ENCODE measurements at places on chromosomes 6 and 20. TPM values are rescaled to one million over a fixed set of nuclear protein-coding genes. Genes with fewer than 3 reads are reported as not detected.
A peak's percentile ranks its signal among the peaks of the same experiment; 100 is the strongest.

F13A1 gene
- total RNA-seq = 0.06 TPM

MYCT1 gene
- 0.06 TPM for total RNA-seq

PTGIS gene
- 0.54 TPM for total RNA-seq

ULBP1 gene
- total RNA-seq = 1.6 TPM

PDE10A gene
- total RNA-seq = 6.8 TPM

ECT2L gene
- total RNA-seq = not detected

- peak; percentile 70 for DNase-seq
These were observed 585 bp downstream of the PSMB9 start for GRCh38 chr6:32854376-32855178.

DNA sequence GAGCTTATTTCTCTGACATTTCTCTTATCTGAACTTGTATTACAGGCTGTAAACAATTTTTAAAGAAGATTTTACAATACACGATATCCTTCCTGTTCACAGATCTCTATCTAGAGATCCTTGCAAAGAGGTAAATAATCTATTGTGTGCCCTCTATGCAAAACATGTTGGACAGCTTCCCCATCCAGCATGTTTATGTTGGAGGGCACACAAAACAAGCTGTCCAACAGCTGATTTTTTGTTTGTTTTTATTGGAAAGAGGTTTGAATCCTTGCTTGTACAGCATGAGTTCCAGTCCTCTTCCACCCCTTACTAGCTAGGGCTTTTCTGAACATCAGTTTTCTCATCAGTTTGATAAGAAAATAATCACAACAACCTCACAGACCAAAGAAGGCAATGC, 62.3 kb upstream of the SYNDIG1 start:
- no peak for DNase-seq

DNA sequence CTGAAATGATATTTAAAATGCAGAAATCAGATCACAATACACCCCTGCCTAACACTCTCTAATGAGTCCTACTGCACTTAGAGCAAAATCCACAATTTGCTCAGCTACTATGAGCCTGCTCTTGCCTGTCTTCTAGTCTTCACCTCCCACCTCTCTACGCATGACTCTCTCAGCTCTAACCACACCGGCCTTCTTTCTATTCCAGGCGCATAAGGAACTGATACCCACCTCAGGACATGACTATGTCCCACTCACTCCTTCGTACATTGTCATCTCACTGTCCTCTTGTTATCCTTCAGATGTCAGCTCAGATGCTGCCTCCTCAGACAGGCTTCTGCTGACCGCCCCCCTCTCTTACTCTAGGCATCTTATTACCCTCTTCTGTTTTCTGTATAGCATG, 201.0 kb upstream of the FLRT3 start:
- no peak for DNase-seq

- peak; percentile 30 for DNase-seq
These were observed 4.7 kb downstream of the ADA start for GRCh38 chr20:44646641-44647274.

- DNase-seq = no peak
These were observed 80.7 kb downstream of the TRMT11 start for GRCh38 chr6:126067073-126067472.

GRCh38 chr20:63976980-63977738, 2.3 kb downstream of the SAMD10 start:
- DNase-seq = peak; percentile 5

GRCh38 chr6:73665686-73666319, 12.0 kb upstream of the SLC17A5 start:
- no peak for DNase-seq

GRCh38 chr6:13811627-13812358, 2.6 kb downstream of the MCUR1 start:
- no peak for DNase-seq

DNA sequence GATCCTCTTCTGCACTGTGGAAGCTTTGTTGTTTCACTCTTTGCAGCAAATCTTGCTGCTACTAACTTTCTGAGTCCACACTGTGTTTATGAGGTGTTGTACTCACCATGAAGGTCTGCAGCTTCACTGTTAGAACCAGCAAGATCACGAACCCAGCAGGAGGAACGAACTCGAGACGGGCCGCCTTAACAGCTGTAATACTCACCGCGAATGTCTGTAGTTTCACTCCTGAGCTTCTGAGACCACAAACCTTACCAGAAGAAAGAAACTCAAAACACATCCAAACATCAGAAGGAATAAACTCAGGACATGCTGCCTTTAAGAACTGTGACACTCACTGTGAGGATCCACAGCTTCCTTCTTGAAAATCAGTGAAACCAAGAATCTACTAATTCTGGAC, 48.1 kb upstream of the MBOAT1 start:
- DNase-seq = no peak

GRCh38 chr6:31366693-31367470, 9.9 kb upstream of the HLA-B start:
- peak; percentile 96 for DNase-seq
